ENCODE measurements at places on chromosomes 11 and 22.

GRCh38 chr11:47651818-47652469 is 9.6 kb upstream of the MTCH2 start:
- DNase-seq: no peak

DNA sequence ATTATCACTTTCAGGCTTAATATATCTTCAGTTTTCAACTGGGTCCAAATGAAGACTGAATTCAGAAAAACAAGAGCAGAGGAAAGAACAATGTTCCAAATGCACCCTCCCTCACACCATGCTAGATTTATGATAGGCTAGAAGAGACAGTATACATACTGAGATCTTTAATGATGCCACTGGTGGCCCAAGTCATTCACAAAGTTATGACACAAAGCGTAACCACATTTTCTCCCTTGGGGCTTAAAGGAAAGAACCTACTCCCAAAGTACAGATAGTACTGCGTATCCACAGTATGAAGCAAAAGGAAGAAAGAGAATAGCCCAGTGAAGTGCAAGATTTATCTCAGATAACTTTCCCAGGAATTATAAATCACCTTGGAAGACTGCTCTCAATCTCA is 10.9 kb upstream of the SOX6 start:
- no peak for DNase-seq

- DNase-seq: no peak
Measured at GRCh38 chr22:30749272-30749671, 54.6 kb downstream of the OSBP2 start.

DNA sequence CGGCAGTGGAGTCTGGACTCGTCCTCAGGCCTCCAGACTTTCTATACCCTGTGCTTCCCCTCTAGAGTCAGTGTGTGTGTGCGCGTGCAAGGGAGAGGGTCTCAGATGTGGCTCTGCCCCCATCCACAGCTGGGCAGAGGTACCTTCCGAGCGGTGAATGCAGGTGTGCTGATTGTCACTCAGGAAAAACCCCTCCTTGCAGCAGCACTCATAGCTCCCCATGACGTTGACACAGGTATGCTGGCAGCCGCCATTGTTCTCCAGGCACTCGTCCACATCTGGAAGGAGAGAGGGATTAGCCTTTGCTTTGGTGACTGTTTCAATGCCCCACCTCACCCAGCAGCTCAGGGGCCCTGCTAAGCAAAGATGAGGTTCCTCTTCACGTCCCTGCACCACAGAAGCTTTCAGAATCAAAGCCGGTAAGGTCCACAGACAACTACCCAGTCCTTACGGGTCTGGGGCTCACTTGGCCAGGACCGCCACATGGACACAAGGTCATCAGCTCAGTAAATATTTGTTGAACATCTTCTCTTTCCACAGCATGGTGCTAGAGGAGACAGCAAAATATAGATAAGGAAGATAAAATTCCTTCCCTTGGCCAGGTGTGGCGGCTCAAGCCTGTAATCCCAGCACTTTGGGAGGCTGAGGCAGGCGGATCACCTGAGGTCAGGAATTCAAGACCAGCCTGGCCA is 16.9 kb downstream of the SCUBE2 start:
- no peak for DNase-seq

GRCh38 chr11:34104680-34105078 is 750 bp upstream of the NAT10 start:
- DNase-seq: no peak

- DNase-seq: no peak
Measured at GRCh38 chr22:25757686-25758085, 15.7 kb downstream of the MYO18B start.

Data from left renal pelvis (tissue), 4 donors.